ENCODE measurements at places on chromosomes 3 and 15.

DNA sequence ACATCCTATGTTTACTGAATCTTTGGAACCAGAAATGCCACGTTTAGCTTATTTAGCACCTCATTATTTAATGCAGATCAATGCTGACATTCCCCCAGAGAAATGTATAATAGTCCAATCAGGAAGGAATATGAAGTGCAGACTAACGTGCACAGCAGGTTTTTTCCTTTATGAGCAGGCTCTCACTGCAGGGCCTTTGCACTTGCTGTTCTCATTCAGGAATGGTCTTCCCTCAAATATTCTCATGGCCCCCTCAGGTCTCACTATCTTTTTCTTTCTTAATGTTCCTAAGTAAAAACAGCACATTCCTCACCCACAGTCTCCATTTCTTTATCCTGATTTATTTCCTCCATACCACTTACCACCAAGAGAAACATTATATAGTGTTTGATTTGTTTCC is 174.6 kb downstream of the FOXP1 start:
- no peak for DNase-seq

- peak; percentile 36 for DNase-seq
These were observed at the start of gene BOC for GRCh38 chr3:113211330-113212149. Gene BOC (plus strand): TSS chr3:113211557. CDS start chr3:113249803, 38,246 bp downstream.

DNA sequence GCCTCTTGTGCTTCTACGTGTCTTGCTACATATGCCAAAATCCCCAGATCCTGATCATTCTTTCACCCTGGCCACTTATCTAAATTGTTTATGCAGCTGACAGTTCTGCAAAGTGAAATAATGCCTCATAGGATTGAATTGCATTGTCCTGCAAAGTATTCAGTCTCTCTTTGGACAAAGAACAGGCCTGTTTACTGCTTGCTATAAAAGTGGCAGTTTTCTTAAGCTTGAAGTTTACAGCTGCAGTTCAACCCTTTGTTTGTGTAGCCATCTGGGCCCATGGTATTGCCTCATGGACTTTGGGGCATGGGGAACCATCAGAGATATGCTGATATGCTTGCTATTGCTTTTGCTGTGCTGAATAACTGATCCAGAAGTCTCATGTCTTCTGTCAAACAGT is 523.2 kb downstream of the OTOL1 start:
- no peak for DNase-seq

GRCh38 chr3:99868311-99868646 is 50.6 kb downstream of the CMSS1 start:
- peak; percentile 10 for DNase-seq

DNA sequence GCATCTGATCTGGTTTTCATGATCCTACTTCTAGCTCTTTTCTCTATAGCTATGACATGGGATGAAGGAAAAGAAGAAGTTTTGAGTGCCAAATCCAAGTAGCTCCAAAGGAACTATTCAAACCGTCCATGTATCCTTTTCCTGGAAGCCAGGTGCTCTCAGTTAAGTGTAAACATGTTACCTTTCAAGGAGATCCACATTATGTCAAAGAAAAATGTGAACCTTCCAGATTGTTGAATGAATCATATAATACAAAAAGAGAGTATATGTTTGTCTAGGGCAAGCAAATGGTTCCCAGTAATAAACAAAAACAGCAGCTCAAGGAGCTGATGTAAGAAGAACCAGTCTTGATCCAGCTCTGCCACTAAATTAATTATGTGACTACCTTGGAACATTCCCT is 534.9 kb downstream of the MAGI1 start:
- DNase-seq: no peak

GRCh38 chr3:143979813-143980212 is 8.2 kb downstream of the DIPK2A start:
- DNase-seq: no peak

- no peak for DNase-seq
These were observed 62.7 kb upstream of the FAM98B start for GRCh38 chr15:38391191-38391590.
